ENCODE measurements at places on chromosomes 11 and 22. TPM values are rescaled to one million over a fixed set of nuclear protein-coding genes. Genes with fewer than 3 reads are reported as not detected.

The NDUFA6 gene
- total RNA-seq: 125 TPM

DNA sequence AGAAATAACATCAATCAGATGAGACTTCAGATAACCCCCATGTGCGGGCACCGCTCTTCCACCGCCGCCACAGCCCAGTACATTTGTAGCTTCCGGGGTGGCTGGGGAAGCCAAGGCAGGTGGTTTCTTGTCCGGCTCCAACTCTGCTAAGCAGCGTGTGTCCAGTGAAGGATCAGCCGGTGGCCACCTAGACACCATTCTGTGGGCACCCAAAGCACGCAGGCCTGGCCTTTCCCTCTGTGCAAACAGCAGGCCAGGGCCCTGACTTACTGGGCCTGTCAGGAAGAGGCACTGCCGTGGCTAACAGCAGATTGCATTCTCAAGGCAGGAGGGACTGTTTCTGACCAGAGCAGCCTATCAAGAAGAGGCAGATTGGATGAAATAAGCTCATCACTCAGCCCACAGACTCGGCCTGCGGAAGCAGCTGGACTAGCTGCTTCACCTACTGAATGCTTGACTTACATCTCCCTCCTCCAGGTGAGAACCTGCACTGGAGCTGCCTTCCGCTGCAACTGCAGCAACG lies 74.8 kb downstream of the ETS1 start:
- DNase-seq: no peak

GRCh38 chr11:64826578-64827450 lies 16.5 kb upstream of the MEN1 start:
- DNase-seq: no peak

DNA sequence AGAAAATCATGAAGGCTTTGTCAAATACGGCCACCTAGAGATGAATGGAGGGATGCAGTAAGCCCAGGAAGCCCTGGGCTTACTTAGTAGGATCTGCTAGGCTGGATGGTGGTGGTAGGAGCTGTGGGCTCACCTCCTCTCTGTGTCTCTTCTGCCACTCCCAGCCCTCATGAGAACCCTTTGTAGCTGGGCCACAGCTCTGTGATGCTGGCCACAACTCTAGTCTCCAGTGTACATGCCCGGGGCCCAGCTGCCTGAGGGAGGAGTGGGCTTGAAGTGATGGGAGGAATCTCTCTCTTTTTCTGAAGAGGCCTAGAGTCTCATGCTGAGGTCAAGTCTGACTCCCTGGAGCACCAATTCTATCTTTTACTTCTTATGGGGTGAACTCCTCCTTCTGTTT lies 32.4 kb upstream of the SYT13 start:
- DNase-seq: no peak

The NXPE4 gene
- total RNA-seq: 142 TPM

The PLA2G3 gene
- total RNA-seq: 0.49 TPM

DNA sequence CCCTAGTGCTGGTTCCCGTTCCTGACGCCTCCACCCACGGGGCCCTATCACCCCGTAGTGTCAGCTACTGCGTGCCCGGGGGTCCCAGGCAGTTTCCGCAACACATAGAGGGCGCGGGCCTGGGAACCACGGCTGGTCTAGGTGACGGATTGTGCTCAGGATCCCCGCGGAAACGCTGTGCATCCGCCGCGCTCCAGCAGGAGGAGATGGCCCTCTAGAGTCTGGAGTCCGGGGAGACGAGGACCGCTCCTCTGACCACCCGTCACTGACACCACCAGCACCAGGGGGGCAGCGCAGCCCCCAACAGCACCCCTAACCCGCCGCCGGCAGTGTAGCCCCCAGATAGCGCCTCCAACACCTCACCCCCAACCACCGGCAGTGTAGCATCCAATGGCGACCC lies 4.4 kb upstream of the RFPL3 start:
- DNase-seq: no peak

DNA sequence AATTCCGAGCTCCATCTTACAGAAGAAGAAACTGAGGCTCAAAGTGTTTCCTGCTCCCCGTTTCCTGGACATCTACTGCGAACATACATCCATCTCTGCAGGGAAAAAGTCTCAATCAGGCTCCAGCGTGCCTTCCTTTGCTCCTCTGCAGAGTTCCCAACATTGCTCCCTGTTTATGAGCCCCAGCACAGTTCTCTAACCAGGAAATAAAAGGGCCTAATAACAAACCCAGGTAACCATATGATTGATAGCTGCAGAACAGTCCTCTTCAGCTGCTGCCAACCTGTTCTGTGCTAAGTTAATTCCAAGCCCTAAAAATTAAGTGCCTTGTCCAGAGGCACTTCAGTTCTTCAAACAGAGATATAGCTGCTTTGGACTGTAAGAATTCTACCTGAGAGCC lies 104.9 kb upstream of the ASPHD2 start:
- no peak for DNase-seq

The PPM1F gene
- 12.1 TPM for total RNA-seq

- no peak for DNase-seq
Measured at GRCh38 chr11:123431619-123432018, 1.6 kb downstream of the GRAMD1B start.

The OR52A1 gene
- total RNA-seq: not detected

GRCh38 chr11:117554601-117555333 lies 227.1 kb downstream of the CEP164 start:
- no peak for DNase-seq

The MUC5AC gene
- total RNA-seq: 0.03 TPM

- no peak for DNase-seq
Measured at GRCh38 chr11:111194860-111195568, 50.5 kb upstream of the POU2AF2 start.

- no peak for DNase-seq
Measured at GRCh38 chr22:42651134-42651533, 1.9 kb upstream of the CYB5R3 start.

DNA sequence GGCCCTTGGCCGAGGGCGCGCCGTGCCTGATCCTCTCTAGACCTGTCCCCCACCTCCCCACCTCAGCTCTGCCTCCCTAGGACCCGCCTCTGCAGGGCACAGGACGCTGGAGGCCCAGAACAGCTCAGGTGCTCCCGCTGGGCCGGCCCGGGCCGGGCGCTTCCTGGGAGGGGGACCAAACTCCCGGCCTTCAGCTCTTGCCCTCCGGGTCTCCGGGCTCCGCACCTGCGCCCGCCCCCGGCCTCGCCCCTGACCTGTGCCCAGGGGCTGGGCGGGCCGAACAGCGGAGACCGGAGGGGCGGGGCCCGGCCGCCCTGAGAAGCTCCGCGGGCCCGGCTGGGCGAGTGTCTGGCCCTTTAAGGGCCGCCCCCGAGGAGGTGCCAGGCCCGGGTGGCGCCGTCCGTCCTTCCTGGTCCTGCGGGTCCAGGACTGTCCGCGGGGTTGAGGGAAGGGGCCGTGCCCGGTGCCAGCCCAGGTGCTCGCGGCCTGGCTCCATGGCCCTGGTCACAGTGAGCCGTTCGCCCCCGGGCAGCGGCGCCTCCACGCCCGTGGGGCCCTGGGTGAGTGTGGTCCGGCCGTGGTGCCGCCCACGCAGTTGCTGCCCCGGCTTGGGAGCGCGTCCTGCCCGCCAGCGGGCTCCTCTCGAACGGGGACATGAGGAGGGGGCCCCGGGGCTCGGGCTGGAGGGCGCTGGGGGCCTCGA lies at the start of gene SSH3:
Gene SSH3 (plus strand): TSS at position 399 of the 703 bp plus-strand sequence. CDS start 96 bp downstream, at position 495.
- DNase-seq: peak; percentile 89

The WNT7B gene
- not detected for total RNA-seq

The TMPRSS5 gene
- 0.47 TPM for total RNA-seq

The SYCE3 gene
- total RNA-seq: not detected

DNA sequence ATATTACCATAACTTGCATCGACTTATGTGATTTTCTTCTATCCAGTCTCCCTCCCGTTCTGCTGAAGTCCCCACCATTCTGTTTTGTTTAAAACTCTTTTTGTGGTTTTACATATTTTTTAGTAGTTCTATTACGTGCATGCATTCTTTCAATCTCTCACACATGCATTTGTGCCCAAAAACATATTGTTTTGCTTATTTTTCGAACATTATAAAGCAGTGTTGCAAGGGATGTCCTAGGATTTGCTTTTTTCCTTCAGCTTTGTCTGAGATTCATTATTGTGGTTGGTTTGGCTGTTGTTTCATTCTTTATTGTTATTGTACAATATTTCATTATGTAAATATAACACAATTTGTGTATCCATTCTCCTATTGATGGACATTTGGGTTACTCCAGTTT lies 235.7 kb downstream of the DYNC2H1 start:
- DNase-seq: no peak

The SCO2 gene
- 5.5 TPM for total RNA-seq

- no peak for DNase-seq
Measured at GRCh38 chr11:98621767-98622166, 399.0 kb upstream of the CNTN5 start.

The SESN3 gene
- 9.2 TPM for total RNA-seq

GRCh38 chr11:2433106-2433925 lies 11.0 kb downstream of the TRPM5 start:
- no peak for DNase-seq

The C1QTNF5 gene
- total RNA-seq: 9.3 TPM

DNA sequence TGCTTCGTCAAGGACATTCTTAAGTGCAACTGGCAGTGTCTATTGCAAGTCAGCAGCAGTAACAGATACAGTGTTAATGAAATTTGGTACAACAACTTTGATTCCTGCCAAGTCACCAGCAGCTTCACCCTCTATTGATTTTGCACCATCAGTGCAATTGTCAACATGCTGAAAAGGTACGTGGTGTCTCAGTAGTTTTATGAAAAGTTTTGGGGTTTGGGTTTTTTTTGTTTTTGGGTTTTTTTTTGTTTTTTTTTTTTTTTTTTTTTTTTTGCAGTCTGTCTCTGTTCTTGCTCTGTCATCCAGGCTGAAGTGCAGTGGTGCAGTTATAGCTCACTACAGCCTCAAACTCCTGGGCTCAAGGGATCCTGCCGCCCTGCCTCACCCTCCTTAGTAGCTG lies 19.1 kb upstream of the GRIK4 start:
- DNase-seq: no peak

DNA sequence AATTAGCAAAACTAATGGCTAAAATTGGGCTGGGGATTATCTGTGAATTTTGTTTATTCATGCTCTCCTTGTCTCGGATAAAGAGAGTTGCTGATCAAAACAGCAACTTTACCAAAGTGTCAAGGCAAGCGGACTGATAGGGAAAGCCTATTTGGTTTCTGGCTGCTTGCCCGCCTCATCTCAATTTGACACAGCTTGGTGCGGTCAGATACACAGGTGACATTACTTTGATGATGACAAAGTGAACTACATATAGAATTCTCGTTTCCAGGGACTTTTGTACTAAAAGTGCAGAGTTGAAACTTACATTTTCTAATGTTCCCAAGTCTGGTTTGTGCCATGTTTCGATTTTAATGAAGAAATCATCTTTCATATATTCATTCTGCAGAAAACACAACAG lies 22.8 kb downstream of the PITPNB start:
- no peak for DNase-seq

DNA sequence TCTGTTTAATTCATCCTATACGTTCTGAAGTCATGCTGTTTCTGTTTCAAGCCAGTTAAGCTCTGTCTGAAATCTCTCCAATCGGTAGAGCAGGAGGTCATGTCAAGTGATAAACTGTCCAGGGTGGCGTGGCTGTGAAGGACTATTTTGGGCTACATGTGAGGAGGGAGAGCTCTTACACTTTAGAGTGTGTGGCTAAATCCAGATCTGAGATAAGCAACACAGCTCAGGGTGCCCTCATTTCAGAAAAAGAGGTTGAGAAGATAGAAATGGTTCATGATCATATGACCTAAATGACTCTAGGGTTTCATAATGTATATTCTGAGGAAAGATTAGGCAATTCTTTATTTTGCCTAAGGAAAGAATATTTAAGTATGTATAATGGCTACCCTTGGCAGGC lies 8.4 kb downstream of the BLID start:
- no peak for DNase-seq

- DNase-seq: no peak
Measured at GRCh38 chr11:76742902-76743301, 40.3 kb upstream of the TSKU start.

The CNTF gene
- 2.6 TPM for total RNA-seq

The MYBPC3 gene
- not detected for total RNA-seq

The EXPH5 gene
- 42.2 TPM for total RNA-seq

GRCh38 chr11:133718238-133718637 lies 127.1 kb downstream of the SPATA19 start:
- no peak for DNase-seq

- DNase-seq: no peak
Measured at GRCh38 chr11:13073119-13073981, 64.2 kb downstream of the RASSF10 start.

DNA sequence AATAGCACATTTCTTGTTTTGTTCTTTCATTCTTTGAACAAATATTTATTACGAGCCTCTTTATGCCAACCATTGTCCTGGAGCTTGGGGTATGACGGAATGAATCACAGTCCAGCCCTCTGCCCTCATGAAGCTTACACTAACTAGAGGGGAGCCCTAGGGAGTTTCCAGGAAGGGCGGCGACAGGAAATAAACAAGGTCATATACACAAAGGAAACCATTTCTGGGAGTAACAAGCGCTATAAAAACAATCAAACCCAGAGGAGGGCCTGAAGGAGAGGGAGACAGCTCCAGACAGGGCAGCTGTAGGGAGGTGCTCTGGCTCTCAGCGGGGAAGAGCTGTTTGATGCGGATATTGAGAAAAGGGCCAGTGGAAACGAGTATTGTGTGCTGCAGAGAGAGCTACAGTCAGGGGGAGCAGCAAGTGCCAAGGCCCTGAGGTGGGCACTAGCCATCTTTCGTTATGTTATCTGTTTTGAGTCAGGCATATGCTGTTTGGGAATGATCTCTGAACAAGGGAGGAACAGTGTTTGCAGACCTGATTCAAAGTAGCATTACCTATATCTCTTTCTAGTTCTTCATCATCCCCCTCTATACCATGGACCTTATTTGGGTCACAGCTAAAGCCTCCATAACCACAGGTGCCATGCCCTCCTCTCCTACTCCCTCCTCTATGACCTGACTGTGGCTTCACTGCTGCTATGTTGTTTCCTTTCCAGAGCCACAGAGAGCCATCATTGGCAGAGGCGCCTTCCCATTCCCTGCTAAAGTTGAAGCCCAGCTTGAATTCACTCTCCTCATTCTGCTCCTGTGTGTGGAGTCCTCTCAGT lies 15.3 kb upstream of the ZBTB16 start:
- DNase-seq: peak; percentile 55

DNA sequence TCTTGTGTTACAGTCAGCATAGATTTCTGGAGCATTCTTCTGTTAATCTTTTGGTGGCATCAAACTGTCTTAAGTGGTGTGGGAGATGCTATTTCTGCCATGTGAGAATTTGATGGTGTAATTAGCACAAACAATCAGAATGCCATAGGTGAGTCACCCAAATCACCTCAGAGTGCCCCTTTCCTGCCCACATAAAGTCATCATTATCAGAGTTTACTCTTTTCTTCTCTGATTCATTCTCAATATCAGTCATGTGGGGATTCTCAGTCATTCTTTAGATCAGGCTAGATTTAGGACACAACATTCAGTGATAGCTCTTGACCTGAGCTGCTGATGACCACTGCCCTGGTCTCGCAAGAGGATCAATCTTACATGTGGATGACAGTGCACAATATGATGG lies 23.7 kb upstream of the MS4A6A start:
- no peak for DNase-seq

- no peak for DNase-seq
Measured at GRCh38 chr11:120581313-120581712, 69.8 kb downstream of the GRIK4 start.

The PHOX2A gene
- total RNA-seq: 0.89 TPM
